ENCODE measurements at places on chromosomes 2 and 18. TPM values are rescaled to one million over a fixed set of nuclear protein-coding genes. Genes with fewer than 3 reads are reported as not detected.

The GPAT2 gene
- 2.0 TPM for total RNA-seq

The TFCP2L1 gene
- 0.30 TPM for total RNA-seq

The EMX1 gene
- not detected for total RNA-seq

The NEU2 gene
- total RNA-seq: not detected

The GPR17 gene
- total RNA-seq: not detected

The AGAP1 gene
- total RNA-seq: 2.6 TPM

The IL1B gene
- total RNA-seq: 3.8 TPM

The FIGN gene
- total RNA-seq: not detected
